Vagina (tissue), 2 donors: ENCODE measurements at places on chromosomes 1 and 21.

GRCh38 chr1:70208292-70208691 is 2.9 kb upstream of the LRRC40 start:
- no peak for DNase-seq

DNA sequence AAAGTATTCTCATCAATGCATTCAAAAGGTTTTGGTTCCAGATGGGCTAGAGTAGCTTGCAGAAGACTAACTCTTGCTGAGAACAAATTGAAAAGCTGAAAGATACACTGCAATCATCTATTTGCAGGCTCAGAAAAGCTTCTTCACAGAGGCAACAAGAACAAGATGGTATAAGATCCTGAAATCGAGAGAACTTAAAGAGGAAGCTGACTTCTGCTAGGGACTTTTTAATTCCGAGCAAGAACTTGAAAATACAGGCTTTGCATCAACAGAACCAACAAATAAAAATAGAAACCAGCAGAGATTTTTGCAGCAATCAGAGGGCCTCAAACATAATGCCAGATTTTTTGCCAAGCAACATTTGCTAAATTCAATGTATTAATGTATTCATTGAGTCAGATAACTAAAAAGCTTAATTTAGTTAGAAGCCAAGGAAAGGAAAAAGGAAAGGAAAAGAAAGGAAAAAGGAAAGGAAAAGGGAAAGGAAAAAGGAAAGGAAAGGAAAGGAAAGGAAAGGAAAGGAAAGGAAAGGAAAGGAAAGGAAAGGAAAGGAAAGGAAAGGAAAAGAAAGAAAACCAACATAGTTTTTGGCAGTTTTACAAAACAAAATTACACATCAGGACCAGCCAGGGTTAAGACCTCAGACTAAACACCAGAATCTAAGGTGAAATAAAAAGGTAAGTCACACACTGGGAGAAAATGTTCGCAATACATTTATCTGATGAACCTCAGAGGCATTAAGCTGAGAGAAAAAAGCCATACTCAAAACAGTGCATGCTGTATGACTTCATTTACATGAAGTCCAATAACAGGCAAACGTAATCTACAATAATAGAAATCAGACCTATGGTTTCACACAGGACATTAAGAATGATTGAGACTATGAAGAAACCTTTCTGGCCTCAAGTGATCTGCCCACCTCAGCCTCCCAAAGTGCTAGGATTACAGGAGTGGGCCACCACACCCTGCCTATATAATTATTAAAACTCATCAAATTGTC is 42.6 kb downstream of the FAF1 start:
- DNase-seq = no peak

DNA sequence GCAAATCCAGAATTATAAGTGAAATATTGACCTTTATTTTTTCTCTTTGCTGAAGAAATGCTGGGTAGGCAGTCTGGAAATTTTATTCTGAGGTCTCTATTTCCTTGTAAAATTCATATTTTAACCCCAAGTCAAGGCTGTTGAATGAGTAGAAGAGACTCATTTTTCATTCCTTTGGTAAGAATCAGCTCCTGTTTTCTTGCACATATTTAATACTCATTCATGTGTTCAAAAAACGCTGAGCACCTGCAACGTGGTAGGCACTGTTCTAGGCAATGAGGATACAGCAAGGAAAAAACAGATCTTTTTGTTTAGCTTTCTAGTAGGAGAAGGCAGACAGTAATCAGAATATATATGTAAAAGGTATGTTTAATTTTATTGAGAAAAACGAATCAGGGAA is 1.5 kb downstream of the PRKAA2 start:
- DNase-seq = no peak

DNA sequence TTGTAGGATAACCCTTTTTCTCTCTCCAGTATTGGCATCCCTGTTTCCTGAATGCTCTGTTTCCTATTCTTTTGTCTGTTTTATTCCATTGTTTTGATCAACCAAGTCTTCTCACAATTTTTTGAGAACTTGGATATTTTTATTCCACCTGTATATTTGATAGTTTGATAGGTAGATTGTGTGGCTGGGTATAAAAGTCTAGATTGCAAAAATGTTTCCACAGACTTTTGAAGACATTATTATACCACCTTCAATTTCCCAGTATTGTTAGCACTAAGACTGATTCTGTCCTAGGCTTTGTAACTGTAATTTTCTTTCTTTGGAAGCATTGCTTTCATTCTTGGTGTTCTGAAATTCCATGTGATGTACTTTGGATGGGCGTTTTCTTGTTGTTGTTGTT is 9.6 kb upstream of the DNAJC11 start:
- no peak for DNase-seq

- DNase-seq = no peak
These were observed 958 bp downstream of the DDR2 start for GRCh38 chr1:162633081-162633762.

DNA sequence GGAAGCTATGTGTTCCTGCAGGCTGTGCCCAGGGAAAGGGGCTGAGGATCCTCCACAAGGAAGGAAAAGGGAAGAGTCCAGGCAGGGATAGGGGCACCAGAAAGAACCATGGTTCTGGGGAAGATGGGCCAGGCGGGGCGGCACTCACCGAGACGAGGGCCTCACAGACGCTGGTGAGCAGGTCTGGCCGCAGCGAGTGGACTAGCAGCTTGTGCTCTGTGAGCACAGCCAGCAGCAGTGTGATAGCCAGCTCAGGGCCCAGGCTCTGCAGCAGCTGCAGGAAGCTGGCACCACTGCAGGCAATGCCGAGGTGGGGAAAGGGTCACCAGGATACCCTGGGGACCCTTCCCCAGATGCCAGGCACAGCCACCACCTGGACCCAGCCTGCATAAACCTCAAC is 5.8 kb downstream of the DENND4B start:
- DNase-seq = no peak

DNA sequence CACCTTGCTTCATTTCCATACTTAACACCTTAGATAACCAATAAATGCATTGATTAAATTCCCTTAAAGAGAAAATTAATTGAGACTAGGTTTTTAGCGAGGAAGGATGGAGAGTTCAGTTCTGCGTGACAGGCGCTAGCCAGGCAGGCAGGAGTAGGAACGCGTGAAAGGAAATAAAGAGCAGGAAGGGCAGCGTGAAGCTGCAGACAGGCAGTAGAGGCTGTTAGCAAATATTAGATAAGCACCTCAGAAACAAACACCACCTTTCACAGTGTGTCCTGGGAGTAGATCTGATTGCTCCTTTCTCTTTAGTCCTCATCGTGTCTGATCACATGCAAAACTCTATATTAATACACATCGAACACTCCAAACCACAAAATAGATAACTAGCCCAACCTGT is 282.7 kb upstream of the ADGRL2 start:
- no peak for DNase-seq

DNA sequence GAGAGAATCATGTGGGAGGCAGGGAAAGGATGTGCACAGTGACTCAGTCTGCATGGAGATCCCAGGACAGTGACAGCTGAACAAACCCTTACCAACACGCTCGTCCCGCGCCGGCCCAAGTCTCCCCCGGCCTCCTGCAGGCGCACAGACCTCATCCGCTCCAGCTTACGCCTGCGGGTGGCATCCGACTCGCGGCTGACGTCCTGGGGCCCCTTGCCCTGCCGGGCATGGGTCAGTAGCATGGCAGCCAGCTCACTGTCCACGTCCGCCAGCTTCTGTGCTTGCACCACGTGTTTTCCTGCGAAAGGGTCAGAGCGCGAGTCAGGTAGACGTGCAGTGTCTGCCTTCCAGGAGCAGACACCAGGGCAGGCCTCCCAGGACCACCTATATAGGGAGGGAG is 115.2 kb downstream of the NPHP4 start:
- no peak for DNase-seq

- DNase-seq = no peak
These were observed 65.1 kb downstream of the GADD45A start for GRCh38 chr1:67749844-67750690.

DNA sequence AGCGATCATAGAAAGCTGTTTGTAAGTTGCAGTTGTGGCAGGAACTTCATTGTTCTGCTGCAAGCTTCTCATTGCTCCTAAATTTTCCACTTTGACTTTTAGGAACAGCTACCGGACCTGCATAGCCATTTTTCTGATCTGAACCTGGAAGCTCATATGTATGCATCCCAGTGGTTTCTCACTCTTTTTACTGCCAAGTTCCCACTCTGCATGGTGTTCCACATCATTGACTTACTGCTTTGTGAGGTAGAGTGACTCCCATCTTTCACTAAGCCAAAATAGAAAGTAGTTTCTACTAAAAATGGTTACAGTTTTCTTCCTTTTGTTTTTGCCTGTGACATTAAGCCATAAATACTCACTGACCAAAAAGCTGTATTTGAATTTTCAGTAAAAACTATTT is 254.2 kb downstream of the GPR52 start:
- no peak for DNase-seq

DNA sequence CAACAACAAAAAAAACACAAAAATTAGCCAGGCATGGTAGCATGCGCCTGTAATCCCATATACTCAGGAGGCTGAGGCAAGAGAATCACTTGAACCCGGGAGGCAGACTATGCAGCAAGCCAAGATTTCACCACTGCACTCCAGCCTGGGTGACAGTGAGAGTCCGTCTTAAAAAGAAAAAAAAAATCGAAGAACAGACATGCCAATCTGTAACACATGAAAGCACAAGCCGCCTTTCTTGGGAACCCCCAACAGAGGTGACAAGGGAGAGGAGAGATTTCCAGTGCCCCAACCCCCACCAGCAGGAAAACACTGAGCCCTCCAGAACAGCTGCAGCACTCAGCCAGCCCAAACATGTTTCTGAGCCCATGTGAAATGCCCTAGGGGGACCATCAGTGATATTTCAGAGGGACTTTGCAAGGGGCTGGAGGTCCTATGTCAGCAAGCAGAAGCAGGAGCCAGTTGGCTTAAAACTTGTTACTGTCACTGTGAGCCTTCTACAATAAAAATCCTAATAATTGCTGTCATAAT is 14.2 kb upstream of the EFNA1 start:
- DNase-seq = no peak

GRCh38 chr1:172885411-172885810 is 165.3 kb downstream of the TNFSF18 start:
- DNase-seq = no peak

DNA sequence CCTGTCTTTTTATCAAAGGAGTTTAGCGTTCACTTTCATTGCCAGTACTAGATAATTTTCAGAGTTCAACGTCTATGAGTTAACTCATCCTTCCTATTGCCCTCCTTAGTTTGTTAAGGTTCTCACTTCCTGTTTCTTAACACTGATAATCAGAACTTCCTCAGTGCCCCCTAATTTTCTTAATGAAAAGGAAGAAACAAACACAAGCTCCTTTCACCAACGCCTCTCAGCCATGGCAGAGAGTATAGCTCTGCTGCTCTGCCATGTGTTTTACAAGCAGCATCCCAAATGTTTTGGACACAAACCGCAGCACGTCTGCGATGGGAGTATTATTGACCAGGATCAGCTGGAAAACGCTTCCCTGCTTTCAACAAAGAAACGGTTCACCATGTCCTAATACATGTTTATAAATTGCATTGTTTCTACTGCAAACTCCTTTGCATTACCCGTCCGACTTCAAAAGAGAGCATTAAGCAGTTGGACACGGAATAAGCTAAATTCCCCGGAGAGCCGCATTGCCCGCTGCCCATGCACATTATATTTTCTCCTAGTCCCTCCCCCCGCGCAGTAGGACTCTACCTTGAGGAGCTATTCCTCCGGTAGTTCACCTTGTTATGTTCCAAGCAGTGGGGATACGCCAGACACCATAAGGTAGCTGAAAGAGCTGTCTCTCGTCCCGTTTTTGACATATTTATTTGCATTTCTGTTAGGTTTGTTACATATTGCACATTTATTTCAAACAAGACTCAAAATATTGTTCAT is 561 bp downstream of the OLFM3 start:
- DNase-seq = no peak

DNA sequence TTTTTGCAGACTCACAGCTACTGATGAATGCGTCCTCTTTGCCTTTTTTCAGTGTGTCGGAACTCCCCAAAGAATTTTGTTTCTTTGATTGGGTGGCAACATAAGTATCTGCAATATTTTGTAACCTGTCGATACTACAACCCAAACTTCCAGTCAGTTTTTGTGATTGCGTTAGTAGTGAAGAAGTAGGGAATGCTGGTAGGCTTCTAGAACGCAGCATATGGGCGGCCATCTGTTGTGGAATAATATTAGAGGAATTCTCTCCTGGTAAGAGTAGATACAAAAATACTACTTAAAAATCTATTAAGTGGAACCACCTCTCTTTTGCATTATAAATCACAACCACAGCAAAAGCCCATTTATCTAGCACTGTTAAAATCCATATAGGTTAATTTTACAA is 107.4 kb downstream of the LYST start:
- DNase-seq = no peak

DNA sequence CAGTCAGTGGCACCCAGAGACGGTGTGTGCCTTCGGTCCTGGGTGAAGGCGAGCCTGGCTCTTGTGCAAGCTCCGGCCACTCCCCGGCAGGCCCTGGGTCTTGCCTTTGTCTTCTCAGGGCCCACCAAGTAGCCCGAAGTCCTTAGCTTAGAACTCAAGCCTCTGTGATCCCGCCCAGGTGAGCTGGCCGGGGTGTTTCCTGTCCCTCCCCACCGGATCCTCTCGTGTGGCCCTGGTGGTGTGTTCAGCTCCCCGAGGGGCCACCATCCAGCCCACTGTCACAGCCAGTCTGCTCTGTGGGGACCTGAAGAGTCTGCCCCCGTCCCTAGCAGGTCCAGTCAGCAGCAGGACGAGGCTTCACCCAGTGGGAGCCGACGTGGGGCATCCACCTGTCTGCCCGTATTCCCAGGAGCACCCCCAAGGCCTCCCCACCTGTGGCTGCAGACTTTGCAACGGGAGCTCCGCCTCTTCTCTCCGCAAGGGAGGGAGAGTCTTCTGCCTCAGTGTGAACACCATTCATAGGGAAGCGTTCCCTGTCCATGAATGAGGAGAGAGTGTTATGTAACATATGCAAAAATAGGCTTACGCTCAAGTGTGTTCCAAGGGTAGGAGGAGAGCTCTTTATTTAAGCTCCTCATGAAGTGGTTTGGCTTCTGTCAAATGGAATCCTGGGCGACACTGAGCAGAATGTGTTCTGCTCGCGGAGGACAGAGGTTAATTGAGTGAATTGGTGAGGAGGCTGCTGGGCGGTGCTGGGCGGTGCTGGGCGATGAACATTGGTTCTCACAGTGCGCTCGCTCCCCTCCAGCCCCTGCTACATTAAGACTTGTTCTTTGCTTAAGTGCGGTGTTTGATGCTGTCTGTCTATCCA is 108.9 kb downstream of the CRYAA start:
- no peak for DNase-seq

DNA sequence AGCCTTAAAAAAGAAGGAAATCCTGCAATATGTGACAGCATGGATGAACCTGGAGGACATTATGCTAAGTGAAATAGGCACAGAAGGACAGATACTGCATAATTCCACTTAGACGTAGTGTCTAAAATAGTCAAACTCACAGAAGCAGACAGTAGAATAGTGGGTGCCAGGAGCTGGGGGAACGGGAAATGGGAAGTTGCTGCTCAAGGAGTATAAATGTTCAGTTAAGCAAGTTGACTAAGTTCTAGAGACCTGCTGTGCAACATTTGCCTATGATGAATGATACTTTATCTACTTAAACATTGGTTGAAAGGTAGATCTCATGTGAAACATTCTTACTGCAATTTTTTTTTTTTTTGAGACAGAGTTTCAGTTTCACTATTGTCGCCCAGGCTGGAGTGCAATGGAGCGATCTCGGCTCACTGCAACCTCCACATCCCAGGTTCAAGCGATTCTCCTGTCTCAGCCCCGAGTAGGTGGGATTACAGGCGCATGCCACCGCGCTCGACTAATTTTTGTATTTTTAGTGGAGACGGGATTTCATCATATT is 197.8 kb downstream of the HIVEP3 start:
- DNase-seq = no peak

GRCh38 chr1:174161813-174162212 is 2.5 kb downstream of the RABGAP1L start:
- no peak for DNase-seq
